ENCODE measurements at places on chromosomes 13 and 19.

- no peak for ATAC-seq
Measured at GRCh38 chr13:89890806-89891205, 1456.7 kb upstream of the MIR17HG start.

GRCh38 chr19:53182202-53182601 is 11.0 kb downstream of the ZNF665 start:
- ATAC-seq, result no peak

GRCh38 chr13:93534181-93534700 is 307.6 kb downstream of the GPC6 start:
- no peak for ATAC-seq

GRCh38 chr19:54137699-54138488 is at the start of gene CNOT3:
Gene CNOT3, plus strand, starts transcription at chr19:54137762. Its CDS starts 5,217 bp downstream, at chr19:54142979.
- ATAC-seq, result no peak

GRCh38 chr13:69331245-69331644 is 776.4 kb upstream of the ATXN8OS start:
- no peak for ATAC-seq

DNA sequence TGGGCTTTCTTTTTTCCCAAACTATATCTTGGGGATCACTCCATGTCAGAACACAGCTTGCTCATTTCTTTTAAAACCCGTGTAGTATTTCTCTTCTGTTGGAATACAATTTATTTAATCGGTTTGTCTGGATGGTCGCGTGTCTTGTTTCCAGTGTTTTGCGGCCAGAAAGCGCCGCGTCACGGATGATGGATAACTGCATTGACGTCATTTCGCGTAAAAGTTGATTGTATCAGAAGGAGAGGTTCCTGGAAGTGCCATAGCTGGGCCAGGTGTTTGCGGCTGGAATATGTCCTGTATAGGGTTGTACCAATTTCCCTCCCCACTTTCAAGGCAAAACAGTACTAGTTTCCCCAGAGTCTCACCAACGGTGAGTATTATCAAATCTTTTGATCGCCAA is 9.7 kb downstream of the ACTL9 start:
- ATAC-seq, result no peak

DNA sequence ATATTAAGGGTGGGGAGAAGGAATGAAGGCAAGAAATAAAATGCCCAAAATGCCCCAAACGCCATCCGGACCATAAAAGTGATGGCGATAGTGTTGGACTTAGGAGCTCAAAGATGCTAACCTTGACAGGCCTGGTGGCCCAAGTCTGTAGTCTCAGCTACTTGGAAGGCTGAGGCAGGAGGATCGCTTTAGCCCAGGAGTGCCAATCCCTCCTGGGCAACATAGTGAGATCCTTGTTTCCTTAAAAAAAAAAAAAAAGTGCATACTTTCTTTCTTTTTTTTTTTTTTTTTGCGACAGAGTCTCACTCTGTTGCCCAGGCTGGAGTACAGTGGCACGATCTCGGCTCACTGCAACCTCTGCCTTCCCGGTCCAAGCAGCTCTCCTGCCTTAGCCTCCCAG is 32.0 kb upstream of the MRI1 start:
- ATAC-seq, result no peak

All from esophagus mucosa (tissue), 1 donor.